ENCODE measurements at places on chromosomes 11 and 22. TPM values are rescaled to one million over a fixed set of nuclear protein-coding genes. Genes with fewer than 3 reads are reported as not detected.

CCDC117 gene
- total RNA-seq, result 19.1 TPM

UBE2L3 gene
- 45.2 TPM for total RNA-seq

CRYBA4 gene
- not detected for total RNA-seq

RTN4RL2 gene
- total RNA-seq, result 0.74 TPM

PGA3 gene
- 96.7 TPM for total RNA-seq

SHANK2 gene
- 0.82 TPM for total RNA-seq

PPP6R2 gene
- 35.6 TPM for total RNA-seq

TMEM151A gene
- 14.8 TPM for total RNA-seq

HIC2 gene
- total RNA-seq, result 4.4 TPM

HTR3B gene
- not detected for total RNA-seq

ETS1 gene
- total RNA-seq, result 121 TPM

THY1 gene
- total RNA-seq, result 71.5 TPM

A4GALT gene
- total RNA-seq, result 14.6 TPM

RFPL3 gene
- not detected for total RNA-seq

ADAMTS8 gene
- 0.16 TPM for total RNA-seq

KCNQ1 gene
- total RNA-seq, result 4.5 TPM

TAF6L gene
- 13.3 TPM for total RNA-seq

SSH3 gene
- 22.6 TPM for total RNA-seq

NFAM1 gene
- 5.5 TPM for total RNA-seq

DCUN1D5 gene
- total RNA-seq, result 54.9 TPM

ANO9 gene
- 3.6 TPM for total RNA-seq

HEPN1 gene
- 0.56 TPM for total RNA-seq

Measured in omental fat pad (tissue), 4 donors.